Stimulated activated CD4-positive, alpha-beta T cell treated with anti-CD3 and anti-CD28 coated beads, TNF-alpha, amount 100 ng/mL, for 1 hour (primary cell): ENCODE measurements at places on chromosomes 2 and 18.

GRCh38 chr2:69997015-69997830, 35.8 kb upstream of the ASPRV1 start:
- DNase-seq: no peak

DNA sequence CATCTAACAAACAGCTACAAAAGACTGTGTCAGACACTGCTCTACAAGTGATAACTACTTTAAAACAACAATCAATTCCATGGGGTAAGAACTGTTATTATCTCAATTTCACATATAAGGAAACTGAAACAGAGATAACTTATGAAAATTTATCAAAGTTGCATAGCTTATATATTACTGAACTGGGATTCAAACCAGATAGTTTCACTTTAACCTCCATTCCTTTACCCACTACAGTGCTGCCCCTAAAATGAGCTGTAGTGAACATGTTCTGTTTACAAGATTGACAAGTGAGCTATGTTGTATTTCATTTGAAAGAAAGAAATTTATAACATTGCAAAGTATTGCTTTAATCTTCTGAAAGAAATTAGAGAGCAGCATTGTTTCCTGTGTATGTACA, 14.1 kb upstream of the GCG start:
- DNase-seq: no peak

DNA sequence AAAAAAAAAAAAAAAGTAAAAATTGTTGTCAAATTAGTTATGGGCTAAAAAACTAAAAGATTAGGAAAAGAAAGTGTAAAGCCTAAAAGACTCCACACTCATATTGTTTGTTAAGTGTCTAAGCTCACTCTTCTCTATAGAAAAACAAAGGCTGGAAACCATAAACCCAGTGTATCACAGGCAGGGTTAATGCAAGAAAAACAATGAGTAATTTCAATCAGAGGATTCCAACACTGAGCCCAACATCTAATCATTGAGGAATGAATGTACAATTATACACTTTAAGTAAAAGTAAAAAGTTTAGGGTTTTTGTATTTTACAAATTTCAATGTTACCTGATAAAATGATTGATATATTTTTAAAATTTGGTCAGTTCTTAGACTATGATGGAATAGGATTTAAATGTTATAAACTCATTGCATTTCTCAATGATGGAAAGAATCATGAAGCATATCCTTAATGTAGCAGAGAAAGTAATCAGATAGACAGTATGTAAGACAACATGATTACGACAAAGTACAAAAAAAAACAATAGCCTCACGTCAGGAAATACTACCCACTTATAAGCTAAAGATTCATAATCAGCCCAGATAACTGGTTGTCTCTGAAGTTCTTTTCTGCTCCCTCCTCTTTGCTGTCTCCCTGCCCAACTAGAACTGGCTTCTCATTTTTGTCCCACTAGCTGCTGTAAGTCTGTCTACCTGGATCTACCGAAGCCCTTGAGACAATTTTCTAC, 44.5 kb upstream of the SP3 start:
- DNase-seq: no peak

DNA sequence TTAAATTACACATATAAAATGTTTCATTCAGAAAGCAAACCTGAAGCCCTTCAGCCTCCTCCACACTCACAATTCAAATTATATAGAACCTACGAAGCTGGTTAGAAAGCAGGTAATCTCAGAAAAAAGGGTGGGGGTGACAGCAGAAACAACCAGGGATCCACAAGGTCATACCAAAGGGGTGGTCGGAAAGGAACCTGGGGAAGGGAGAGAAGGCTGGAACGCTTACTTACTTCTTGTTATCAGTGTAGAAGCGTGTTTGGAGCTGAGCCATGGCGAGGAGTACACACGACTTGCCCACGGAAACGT, 316 bp downstream of the WDR12 start:
- no peak for DNase-seq

GRCh38 chr2:64522843-64523428, 1.2 kb upstream of the AFTPH start:
- DNase-seq: no peak
